ENCODE measurements at places on chromosomes 7 and 10.

DNA sequence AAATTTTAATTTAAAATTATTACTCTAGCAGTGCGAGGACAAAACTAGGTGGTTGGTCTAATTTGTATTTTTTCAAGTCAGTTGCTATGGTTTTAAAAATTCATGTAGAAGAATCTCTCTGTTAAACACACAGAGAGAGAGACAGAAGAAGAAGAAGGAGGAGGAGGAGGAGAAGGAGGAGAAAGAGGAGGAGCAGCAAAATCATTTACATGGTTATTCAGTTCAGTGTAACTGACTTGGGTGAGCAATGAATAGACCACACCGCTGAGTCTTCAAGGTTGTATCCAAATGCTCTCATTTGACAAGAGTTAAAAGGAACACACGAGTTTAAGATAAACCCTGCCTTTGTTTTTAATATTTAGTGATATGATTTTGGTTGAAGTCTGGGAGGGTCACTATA, 131.1 kb downstream of the PDE1C start:
- DNase-seq, result no peak

DNA sequence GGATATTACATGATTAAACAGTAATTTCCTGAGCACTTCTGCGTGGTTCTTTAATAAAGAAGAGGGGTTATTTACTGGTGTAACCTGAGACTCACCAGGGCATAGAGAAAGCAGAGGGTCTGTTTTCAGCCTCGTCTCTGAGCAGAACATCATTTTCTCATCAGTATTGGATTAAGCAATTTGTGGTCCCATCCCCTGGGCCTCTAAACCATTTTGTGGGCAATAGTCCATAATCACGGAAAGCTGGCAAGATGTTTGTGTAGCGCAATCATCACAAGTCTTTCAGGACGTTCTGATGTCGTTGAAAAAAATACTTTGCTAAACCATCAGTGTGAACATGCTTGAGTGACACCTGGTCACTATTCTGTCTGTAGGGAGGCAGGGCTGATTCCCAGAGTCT, 37.1 kb upstream of the SEC61G start:
- DNase-seq, result no peak

- no peak for DNase-seq
These were observed 82.2 kb downstream of the MRPL32 start for GRCh38 chr7:43014406-43014805.

DNA sequence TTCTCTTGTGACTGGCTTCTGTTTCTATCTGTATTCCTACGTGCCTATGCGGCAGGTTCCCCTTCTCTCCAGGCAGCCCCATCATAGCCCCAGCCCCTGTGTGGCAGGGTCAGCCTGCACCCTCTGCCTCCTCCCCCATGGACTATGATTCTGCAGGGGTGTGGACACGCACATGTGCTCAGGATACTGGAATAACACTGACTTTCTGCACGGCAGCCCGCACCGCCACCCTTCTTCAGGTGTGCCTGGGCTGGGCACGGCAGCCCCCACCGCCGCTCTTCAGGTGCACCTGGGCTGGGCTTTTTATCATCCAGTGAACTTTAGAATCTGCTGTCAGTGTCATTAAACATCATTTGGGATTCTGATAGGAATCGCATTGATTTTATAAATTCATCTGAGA, 202.6 kb upstream of the PPP2R2D start:
- no peak for DNase-seq

DNA sequence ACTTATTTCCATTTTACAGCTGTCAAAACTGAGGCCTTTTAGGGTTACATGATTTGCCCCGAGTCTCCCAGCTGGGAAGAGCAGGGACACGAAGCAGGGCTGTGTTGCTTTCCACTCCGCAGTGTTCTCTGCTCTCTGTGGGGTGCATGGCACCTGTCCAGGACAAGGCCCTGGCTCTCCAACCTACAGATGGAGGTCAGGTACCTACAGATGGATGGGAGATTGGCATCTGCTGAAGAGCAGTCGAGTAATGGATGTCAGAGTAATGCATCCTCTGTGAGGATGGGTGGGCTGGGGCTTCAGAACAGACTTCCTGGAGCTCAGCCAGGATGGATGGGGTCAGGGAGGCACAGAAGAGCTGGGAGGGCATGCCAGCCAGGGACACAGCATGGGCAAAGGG, 85.0 kb downstream of the EMX2 start:
- DNase-seq, result no peak

- DNase-seq, result no peak
These were observed 25.8 kb downstream of the AQP1 start for GRCh38 chr7:30937416-30937815.
